ENCODE measurements at places on chromosomes 7 and 10.

DNA sequence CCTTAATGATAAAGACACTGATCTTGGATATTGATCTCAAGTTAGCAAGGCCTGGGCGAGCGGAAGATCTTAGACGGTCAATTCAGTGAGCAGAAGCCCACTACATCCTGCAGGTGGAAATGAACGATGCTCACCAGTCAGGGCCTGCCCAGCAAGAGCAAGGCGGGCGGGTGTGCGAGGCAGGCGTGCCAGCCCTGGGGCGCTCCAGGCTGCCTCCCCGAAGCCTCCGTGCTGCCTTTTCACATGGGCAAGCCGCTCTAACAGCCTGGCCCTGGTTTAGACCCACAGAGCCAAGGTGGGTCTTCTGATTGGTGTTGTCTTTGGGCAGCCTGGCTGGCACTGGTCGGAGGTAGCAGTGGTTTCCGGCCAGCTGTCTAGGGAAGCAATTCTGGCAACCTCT lies 475.1 kb upstream of the FOXK1 start:
- no peak for DNase-seq

DNA sequence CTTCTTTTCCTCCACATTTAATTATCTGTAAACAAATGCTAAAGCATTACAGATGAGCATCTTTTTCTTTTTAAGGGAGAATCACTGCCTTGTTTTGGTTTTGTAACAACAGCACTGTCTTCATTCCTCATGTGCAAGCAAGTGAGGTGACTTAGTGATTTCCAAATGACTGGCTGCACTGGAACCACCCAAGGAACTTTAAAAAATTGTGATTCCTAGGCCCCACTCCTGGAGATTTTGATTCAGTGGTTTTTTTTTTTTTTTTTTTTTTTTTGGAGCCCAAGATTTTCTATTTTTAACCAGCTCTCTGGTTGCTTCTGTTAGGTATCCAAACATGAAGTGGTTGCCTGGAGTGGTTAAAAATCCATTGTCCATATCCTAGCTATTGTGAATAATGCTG lies 176.2 kb downstream of the LRMDA start:
- no peak for DNase-seq

DNA sequence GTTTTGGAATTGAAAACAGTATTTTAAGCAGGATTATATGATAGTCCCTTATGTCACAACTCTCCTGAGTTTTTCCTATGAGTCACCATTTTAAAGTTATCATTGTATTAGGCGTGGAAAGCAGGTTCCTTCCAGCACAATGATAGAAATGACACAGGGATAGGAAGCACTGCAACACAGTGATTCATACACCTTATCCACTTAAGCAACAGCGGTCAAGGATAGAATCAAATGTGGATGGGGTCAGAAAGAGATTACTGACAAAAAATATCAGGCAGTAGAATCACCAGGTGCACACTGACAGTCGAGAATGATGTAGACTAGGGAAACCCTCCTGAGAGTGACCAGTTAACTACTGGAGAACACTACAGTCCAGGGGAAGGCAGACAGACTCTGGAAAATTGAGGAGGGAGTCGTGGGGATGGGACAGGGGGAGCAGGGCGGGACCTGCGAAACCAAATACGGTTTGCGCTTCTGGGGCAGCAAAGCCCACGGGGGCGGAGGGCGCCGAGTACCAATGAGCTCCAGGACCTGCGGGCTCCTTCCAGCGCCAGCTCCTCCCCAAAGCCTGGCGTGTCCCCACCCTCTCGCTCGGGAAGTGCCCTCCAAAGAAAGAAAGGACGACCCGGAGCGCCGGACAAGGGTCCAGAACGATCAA lies 479 bp downstream of the PNPLA8 start:
- DNase-seq = peak; percentile 71

DNA sequence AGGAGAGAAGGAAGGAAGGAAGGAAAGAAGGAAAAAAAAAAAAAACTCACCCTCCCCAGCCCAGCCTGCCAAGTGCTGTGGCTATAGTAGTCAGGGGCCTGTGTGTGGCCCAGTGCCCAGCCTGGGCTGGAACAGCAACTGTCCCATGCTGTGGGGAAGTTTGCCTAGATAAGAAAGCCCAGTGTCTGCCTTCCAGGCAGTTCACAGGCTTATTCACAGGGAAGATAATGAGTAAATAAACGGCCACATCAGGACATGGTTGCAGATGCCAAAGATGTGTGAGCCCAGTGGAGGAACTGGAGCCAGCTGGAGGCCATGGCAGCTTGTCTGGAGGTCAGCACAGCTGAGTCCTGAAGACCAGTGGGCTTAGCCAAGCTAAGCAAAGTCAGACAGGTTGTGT lies 132.4 kb upstream of the FOXK1 start:
- DNase-seq = no peak

- no peak for DNase-seq
These were observed 90.3 kb downstream of the CPEB3 start for GRCh38 chr10:92200564-92200963.

GRCh38 chr10:104308439-104308903 lies 29.8 kb downstream of the ITPRIP start:
- no peak for DNase-seq

DNA sequence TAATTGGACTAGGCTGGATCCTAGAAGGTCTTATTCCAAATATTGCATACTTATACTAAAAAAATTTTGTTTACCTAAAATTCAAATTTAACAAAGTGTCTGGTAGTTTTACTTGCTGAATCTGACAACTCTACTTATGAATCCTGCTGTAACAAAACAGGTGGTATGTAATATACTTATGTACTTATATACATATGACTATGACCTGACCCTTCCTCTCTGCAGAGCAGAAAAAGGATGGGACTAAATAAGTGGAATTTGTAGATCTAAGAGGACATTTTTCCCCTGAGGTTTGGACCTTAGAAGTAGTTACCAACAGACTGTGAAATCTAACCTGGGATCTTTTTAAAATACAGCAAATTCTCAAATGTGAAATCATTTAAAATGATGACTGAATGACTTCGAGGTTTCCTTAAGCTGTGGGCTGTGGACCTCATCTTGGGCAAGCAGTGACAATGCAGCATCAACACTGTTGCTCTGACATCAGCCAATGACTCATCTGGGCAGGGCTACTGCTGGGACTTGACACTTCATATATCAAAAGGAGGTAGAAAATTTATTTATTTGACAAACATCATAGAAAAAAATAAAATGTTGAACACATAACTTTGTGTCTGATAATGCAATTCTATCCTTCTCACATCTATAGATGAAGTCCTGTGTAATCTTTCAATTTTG lies 73.6 kb downstream of the RELN start:
- DNase-seq = no peak

GRCh38 chr10:1121271-1121970 lies 65.2 kb downstream of the WDR37 start:
- DNase-seq = no peak

- no peak for DNase-seq
These were observed 47.5 kb downstream of the FAM53B start for GRCh38 chr10:124696446-124697392.

DNA sequence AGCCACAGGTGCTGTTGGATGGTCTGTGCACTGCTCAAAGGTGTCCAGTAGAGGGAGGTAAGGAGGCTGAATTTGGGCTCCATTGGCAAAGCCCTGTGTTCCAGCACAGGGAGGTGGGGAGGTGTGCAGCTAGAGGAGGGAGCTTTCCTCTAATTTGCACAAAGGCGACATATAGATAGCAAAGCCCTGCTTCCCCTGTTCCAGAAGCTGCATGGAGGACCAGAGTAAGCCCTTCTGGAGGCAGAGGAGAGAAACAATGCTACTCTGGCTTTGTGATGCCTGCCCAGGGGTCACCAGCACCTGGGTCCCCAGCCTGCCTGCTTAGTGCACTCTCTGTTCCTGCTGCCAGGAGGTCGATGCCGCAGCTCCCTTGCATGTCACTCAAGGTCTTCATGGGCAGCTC lies 3.4 kb upstream of the ARHGAP22 start:
- no peak for DNase-seq

GRCh38 chr7:44348300-44348699 lies 22.9 kb upstream of the CAMK2B start:
- DNase-seq = no peak

- no peak for DNase-seq
These were observed 16.0 kb downstream of the AFAP1L2 start for GRCh38 chr10:114388275-114388674.

- no peak for DNase-seq
These were observed 43.2 kb downstream of the MTURN start for GRCh38 chr7:30177965-30178364.

DNA sequence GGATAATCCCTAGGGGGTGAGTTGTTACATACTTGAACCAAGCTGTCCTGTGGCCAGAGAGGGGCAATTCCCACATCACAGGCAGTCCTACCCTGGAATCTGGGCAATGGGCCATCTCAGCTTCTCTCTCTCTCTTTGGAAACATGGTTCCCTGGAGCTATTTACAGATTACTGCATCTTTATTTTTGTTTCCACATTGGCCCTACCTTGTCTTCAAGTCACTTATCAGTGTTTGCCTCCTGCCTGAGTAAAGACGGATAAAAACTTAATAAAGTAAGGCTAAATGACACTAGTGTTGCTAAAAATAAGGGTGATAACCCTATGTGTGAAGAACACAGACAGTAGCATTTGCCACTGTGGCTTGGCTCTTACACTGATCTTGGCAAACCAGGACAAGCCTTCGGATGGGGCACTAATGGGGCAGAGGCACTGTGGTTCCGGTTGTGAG lies 228.2 kb downstream of the GFRA1 start:
- DNase-seq = no peak

GRCh38 chr10:30630571-30630970 lies 1.0 kb upstream of the LYZL2 start:
- no peak for DNase-seq

DNA sequence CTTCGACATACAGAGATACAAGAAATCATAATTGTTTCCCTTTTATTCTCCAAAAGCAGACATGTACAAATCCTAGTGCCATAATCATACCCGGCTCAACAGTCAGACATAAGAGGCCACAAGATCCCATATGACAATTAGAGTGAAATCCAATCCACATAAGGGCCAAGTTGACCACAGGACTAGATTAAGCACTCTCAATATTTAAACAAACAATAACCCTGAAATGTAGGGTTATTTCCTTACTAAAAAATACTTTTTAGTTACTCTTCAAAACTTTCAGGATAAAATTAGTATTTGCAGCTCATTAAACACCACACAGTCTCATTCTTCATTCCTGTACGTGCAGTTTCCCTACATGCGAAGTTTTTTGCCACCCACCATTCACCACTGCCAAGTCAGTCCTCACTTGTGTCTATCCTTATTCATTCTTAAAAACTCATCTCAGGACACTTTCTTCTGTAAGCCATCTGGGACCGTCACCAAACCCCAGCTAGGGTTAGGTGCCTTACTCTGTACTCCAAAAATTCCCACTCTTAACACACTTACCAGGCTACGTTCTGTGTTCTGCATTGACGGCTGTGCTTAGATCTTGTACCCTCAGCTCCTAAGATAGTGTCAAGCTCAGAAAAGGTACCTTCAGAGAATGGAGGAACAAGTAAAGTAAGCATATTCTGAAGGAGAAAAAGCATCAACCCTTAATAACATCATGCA lies 47.8 kb upstream of the NEBL start:
- DNase-seq = no peak

GRCh38 chr7:20459419-20459818 lies 128.7 kb downstream of the ITGB8 start:
- no peak for DNase-seq

- DNase-seq = no peak
These were observed 203.2 kb upstream of the SHH start for GRCh38 chr7:156015237-156016020.

GRCh38 chr10:118760265-118760664 lies 5.5 kb upstream of the CACUL1 start:
- DNase-seq = no peak

GRCh38 chr10:99869581-99870122 lies 87.2 kb downstream of the ABCC2 start:
- no peak for DNase-seq

- no peak for DNase-seq
These were observed 163.5 kb downstream of the SKAP2 start for GRCh38 chr7:26700893-26701292.

All from activated gamma-delta T cell (primary cell).